Suprapubic skin (tissue), 4 donors: ENCODE measurements at places on chromosomes 3 and 15. TPM values are rescaled to one million over a fixed set of nuclear protein-coding genes. Genes with fewer than 3 reads are reported as not detected.

DNA sequence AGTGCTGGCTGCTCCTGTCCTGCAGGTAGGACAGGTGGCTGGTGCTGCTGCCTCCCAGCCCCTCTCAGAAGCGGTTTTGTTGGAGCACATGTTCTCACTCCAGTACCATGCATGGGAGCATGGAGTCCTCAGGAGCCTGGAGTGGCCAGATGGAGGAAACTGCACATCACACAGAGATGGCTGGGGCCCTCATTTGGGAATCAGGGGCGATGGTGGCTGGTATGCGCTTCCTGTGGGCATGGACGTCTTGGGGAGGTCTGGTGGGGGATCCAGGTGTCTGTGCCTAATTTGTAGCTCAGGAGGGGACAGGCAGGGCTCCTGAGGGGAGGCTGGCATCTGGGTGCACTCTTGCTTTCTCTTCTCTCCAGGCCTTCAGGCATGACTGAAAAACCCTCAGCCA is 168.2 kb downstream of the KLF13 start:
- no peak overlapping the region for H3K4me3 ChIP-seq
- no peak overlapping the region for H3K27ac ChIP-seq
- no peaks in the 10 kb centered on the region for H3K27me3 ChIP-seq
- H3K36me3 ChIP-seq, result no peaks in the 10 kb centered on the region
- peaks cover 4% of the 10 kb centered on the region for H3K4me1 ChIP-seq
- no peak for DNase-seq

- no peaks in the 10 kb centered on the region for H3K36me3 ChIP-seq
- H3K27me3 ChIP-seq, result no peaks in the 10 kb centered on the region
- no peak for DNase-seq
- H3K27ac ChIP-seq, result no peak overlapping the region
Measured at GRCh38 chr15:61731099-61731498, 329.1 kb downstream of the VPS13C start.

DNA sequence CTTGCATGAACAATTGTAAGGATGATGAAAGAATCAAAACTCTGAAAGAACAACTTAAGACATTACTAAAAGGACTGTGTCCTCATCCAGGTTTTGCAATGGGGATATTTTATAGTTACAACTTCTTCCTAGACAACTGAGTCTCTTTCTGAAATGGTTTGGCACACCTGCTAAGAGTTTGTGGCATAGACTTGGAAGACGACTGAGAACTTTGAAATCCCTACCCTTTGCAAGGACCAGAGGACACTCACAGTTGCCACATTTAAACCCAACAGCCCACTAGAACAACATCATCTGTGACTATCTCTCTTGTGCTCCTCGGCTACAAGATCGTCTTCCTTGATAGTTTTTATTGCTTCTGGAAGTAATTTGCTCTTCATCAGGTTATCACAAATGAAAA is 342.4 kb downstream of the RORA start:
- H3K4me3 ChIP-seq, result no peak overlapping the region
- no peaks in the 10 kb centered on the region for H3K36me3 ChIP-seq
- H3K27me3 ChIP-seq, result no peaks in the 10 kb centered on the region
- no peak for DNase-seq
- H3K4me1 ChIP-seq, result peaks cover 4% of the 10 kb centered on the region
- H3K27ac ChIP-seq, result no peak overlapping the region

GOLGA8Q gene
- total RNA-seq, result 2.0 TPM

GRCh38 chr3:134189849-134190248 is 60.8 kb downstream of the RYK start:
- no peaks in the 10 kb centered on the region for H3K27me3 ChIP-seq
- no peak overlapping the region for H3K4me3 ChIP-seq
- no peak for DNase-seq
- H3K36me3 ChIP-seq, result peaks cover 45% of the 10 kb centered on the region

CPEB1 gene
- 2.7 TPM for total RNA-seq
